ENCODE measurements at places on chromosomes 6 and 20.

DNA sequence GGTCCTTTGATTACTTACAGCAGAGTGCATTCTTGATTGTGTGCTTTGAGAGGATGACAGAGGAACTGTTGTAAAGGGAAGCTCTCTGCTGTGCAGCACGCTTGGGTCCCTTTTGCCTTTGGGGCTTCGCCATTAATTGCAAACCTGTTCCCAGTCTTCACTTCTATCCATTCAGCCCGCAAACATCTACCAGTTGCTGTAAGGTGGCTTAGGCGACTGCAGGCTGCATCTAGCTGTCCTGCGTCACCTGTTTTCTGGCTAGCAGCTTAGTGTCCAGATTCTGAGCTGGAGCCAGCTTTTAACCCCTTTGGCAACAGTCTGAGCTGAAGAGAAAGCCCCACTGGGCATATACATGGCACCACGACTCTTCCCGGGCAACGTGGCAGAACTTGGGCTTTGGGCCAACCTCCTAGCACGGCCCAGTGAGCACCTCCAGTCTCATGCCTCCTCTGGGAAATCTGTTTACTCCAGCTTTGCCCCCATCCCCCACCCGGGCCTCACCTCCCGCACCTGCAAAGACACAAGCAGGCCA lies 2.5 kb upstream of the FASTKD5 start:
- no peak for DNase-seq

- no peak for DNase-seq
These were observed 6.7 kb upstream of the CST9 start for GRCh38 chr20:23612396-23612795.

DNA sequence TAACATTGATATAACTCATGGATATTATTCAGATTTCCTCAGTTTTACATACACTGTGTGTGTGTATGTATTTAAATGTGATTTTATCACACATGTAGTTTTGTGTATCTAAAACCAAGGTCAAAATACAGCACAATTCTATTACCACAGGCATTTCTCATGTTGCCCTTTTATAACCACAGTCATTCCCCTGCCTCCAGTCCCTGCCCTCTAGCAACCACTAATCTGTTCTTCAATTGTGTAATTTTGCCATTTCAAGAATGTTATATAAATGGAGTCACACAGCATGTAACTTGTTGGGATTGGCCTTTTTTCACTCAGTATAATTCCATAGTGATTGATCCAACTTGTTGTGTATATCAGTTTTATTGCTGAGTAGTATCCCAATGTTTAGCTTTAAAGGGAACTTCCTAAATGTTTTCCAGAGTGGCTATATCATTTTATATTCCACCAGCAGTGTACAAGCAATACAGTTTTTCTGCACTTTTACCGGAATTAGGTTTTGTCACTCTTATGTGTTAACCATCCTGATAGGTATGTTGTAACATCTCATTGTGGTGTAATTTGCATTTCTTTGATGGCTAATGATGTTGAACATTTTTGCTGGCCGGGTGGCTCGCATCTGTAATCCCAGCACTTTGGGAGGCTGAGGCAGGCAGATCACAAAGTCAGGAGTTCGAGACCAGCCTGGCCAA lies 338.2 kb downstream of the SOX4 start:
- peak; percentile 34 for DNase-seq

DNA sequence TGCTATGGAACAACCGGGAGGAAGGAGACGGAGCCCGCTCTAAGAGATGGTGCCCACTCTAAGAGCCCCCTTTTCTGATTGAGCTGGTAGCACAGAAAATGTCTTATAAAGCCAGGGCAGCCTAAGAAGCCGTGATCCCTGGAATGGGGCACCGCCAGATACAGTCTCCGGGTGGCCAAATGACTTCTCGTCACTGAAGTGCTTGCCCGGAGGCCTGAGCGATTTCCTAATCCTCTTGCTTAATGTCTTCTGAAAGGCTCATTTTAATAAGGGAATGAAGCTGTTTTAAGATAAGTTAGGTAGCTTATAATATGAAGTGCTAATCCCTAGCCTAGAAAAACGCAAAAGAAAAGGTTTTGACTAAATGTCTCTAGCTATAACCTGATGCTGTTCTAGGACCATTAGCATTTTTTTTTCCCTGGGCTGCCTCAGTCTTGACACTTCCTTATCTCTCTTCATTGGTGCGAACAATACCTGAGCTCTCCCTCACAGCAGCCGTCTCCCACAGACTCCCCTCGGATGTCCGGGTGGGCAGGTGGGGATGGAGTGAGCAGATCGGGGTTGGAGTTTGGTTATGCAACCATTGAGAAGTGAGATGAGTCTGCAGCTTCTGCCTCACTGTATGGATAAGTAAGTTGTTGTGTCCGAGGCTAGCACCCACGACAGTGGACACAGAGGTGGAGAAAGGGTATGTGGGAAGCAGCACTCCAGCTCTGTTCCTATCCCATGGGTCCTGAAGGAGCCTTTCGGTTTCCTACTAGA lies 559.4 kb upstream of the AGPAT4 start:
- no peak for DNase-seq

GRCh38 chr6:158972241-158973233 lies 27.5 kb downstream of the RSPH3 start:
- peak; percentile 77 for DNase-seq

GRCh38 chr6:83443516-83443915 lies 12.7 kb upstream of the ME1 start:
- no peak for DNase-seq

GRCh38 chr6:122571888-122572287 lies 38.3 kb upstream of the PKIB start:
- DNase-seq: no peak

GRCh38 chr20:21301940-21302663 lies 1.0 kb upstream of the XRN2 start:
- peak; percentile 5 for DNase-seq

- no peak for DNase-seq
These were observed 60.6 kb upstream of the NT5E start for GRCh38 chr6:85389151-85389797.

GRCh38 chr6:7996538-7997111 lies 67.6 kb downstream of the BLOC1S5 start:
- peak; percentile 89 for DNase-seq

All from cardiac fibroblast (primary cell).